ENCODE measurements at places on chromosomes 16 and 17.
A peak's percentile ranks its signal among the peaks of the same experiment; 100 is the strongest.

- no peak for DNase-seq
These were observed 9.9 kb downstream of the C16orf46 start for GRCh38 chr16:81067166-81067565.

DNA sequence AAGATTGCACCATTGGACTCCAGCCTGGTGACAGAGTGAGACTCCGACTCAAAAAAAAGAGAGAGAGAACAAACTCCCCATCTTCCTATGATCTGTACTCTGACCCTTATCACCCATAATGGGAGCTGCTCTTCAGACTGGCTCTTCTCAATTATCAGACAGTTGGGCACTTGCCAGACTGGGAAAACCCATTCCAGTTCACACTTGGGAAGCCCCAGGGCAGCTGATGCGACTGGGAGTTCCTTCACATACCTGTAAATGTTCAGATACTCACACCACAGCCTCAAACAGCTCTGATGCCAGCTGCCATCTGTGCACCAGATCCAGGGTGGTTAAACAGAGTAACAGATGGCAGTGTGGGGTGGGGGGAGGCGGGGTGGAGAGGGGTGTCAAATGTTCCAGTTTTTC lies 23.8 kb upstream of the TMEM101 start:
- DNase-seq: no peak

GRCh38 chr17:81044764-81045589 lies 10.0 kb downstream of the BAIAP2 start:
- no peak for DNase-seq

DNA sequence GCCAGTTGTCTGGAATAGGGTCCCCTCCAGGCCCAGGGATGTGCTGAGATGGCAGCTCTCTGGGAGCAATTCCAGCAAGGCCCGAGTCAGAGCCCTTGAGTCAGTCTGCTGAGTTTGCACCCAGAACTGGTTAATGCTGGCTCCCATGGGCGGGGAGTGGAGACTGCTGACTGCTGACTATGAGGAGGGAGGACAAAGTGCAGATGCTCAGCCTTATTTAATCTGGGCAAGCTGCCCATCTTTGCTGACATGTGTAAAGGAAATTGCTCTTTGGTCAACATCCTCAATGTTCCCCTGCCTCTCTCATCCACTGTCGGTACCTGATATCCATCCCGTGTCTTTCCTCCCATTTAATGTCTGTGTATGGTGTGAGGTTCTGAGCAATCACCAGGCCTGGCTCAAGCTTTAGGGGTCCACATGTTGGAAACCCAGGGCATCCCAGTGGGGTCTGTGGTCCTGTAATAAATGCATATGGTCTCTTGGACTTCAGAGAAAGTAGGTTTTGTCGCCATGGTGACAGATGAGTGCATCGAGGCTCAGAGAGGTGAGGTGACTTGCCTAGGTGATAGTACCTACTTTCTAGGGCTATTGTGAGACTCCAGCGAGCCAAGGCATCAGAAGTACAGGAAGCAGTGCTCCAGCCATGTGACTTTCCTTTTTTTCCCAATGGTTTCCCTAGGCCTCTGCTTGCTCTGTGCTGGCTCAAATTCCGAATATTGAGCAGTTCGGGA lies 20.0 kb upstream of the RNF135 start:
- no peak for DNase-seq

DNA sequence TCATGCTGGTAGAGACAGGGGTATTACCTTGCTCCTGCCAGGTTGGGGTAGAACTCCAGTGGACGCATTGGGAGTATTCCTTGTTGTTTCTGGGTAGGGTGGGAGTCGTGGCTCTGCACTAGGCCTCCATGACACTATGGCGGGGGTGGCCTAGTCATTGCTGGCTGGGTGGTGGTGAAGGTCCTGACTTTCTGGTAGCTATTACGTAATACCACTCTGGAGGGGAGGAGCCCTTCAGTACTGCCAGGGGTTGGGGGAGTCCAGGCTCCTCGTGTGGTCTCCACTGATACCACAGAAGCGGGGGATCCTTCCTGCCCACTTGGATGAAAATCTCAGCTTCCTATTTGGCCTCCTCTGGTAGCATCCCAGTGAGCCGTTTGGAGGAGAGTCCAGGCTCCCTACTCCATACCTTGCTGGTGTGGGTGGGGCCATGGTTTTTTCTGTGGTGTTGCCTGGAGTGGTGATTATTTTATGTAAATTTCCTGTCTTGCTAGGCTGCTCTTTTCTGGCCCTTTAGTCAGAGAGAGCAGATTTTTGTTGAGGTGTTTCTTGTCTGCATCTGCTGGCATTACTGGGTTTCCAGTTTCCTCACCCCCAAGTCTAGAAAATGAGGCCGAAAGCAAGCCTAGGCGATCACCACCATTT lies 65.8 kb upstream of the GNG13 start:
- no peak for DNase-seq

DNA sequence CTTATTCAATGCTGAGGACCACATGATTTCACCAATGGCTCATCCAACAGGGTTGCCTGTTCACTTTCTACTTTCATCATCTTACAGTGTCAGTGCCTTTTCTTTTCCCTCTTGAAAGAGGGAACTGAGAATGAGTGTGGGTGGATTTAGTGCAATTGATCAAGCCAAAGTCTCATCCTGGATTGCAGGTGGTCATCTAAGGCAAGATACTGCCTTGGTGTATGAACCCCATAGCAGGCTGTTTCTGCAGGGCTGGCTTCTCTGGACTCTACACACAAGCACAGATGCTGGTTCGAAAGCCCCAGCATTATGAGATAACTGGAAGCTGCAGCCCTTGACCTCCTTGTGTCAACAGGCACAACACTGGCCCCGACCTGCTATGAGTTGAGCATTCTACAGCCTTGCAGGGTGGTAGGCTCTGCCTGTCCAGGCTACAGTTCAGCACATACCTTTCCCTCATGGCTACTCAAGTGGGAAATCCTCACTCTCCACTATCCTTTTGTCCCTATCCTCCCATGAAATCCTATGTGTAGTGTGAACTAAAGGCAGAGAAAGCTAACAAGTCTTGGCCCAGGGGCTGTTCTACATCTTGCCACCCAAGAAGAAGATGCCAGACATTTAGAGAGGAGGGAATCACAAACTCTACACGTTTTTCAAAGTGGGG lies 358.7 kb downstream of the SLC39A11 start:
- no peak for DNase-seq

- DNase-seq: no peak
These were observed 160.2 kb upstream of the LHX1 start for GRCh38 chr17:36777118-36777517.

- DNase-seq: no peak
These were observed 12.3 kb upstream of the SLC7A5 start for GRCh38 chr16:87881324-87882200.

DNA sequence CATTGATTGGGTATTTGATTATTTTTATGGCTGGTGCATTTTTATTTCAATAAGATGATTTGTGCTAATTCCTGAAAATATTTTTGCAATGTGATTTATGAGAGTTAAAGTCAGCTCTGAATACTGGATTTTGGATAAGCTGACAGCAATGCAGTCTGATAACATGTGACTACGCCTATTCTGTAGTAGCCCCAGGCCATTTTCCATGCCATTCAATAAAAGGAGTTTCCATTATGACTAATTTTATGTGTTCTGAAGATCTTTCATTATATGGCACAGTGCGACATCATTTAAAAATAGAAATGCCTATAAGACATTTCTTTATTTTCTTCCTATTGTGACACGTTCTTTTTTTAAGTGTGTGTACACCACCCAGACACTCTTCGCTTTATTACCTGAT lies 46.3 kb downstream of the KCNJ2 start:
- no peak for DNase-seq

GRCh38 chr17:7984904-7985303 lies 17.5 kb upstream of the GUCY2D start:
- no peak for DNase-seq

DNA sequence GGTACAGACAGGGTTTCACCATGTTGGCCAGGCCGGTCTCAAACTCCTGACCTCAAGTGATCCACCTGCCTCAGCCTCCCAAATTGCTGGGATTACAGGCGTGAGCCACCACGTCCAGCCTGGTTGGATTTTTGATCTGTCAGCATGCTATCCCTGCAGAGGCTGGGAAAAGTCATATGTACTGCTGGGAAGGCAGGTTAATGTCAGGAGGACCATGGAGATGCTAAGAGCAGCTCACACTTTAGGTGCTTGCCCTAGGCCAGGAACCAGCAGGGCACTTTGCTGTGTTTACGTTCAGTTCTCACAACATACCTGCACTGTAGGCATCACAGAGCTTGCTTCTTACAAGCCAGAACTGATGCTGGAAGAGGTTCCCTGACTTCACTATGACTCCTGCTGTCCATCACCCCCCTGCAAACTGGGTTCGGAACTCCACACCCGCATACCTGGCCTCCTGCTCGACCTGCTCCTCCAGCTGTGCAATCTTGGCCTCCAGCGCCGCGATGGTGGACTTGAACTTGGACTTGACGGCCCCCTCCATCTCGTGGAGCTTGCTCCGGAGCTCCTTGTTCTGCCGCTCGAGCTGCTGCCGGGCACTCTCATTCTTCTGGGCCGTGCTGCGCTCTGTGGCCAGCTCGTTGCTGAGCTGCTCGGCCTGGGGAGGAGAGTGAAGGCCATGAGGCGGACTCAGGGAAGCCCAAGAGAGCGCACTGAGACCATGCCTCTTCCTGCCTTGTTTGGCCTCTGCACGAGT lies 66.8 kb downstream of the NDE1 start:
- no peak for DNase-seq

GRCh38 chr17:41695954-41696757 lies 7.5 kb downstream of the EIF1 start:
- no peak for DNase-seq

DNA sequence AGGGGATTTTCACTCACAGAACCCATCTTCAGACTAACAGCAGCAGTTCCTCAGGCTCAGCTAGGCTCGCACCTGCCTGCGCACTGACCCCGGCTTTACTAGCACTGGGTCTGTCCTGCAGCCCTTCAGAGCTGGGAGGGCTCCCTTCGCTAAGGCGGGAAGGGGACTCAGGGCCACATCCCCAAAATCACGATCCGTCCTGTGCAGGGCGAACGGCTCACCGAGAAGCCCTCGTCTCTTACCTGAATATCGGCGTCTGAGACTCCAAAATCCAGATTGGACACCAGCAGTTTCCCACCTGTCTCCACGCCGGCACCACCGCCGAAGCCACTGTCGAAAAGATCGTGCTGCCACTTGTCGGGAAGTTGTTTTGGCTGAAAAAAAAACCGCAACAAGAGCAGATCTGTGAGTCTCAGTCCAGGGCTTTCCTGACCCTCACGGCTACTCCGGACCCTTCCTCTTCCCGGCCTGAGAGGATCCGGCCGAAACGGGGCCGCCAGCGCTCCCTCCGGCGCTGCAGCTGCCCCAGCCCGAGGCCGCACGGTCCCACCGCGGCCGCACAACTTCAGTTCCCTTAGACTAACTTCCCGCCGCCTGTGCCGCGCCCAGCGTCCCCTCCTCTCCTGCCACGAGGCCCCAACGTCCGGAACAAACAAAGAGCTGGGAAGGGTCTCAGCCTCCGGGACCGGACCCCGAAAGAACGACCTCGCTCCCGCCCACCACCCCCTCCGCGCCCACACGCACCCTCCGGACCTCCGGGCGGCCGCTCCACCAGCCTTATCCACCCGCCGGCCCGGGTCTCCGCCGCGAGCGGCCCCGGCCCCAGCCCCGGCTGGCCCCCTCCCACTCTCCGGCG lies 711 bp downstream of the ALYREF start:
- no peak for DNase-seq

DNA sequence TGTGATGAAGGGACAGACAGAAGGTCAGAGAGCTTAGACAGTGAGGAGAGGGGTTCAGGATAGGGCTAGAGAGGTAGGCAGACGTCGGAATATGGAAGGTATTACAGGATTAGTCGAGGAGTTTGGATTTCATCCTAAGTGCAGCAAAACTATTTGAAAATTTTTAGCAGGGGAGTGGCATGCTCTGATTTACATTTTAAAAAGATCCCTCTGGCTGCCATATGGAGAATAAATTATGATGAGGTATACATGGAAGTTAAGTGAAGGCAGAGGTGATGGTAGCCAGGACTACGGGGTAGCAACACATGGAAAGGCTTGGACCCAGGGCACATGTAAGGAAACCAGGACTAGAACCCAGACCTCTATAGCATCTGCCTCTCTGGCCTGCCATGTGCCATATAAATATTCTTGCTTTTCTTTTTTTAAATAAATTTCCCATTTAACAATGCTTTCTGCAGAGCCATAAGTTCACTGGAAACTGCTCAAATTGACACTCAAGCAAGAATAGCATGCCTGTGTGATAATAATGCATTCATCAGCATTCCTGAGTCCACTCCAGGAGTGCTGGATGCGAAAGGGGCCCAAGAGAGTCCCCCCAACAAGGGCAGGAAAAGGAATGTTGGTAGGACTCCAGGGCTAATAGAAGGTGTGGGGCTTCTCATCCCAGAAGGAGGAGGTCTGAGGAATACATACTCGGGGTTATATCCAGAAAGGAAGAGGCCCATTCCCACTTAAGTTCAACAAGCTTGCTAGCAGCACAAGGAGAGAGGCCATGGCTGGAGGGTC lies 78.2 kb downstream of the HLF start:
- DNase-seq: no peak

GRCh38 chr17:31580706-31581490 lies 189.4 kb downstream of the RAB11FIP4 start:
- DNase-seq: peak; percentile 57

All from brain pericyte (primary cell).